ENCODE measurements at places on chromosomes 3 and 15. TPM values are rescaled to one million over a fixed set of nuclear protein-coding genes. Genes with fewer than 3 reads are reported as not detected.

- DNase-seq = no peak
These were observed 33.3 kb upstream of the RPN1 start for GRCh38 chr3:128683957-128684356.

Gene CFAP100
- not detected for total RNA-seq

GRCh38 chr15:35926007-35926380 lies 380.0 kb upstream of the DPH6 start:
- DNase-seq = no peak

GRCh38 chr15:66591322-66591862 lies 25.6 kb upstream of the LCTL start:
- no peak for DNase-seq

GRCh38 chr15:50135031-50135551 lies 16.1 kb upstream of the ATP8B4 start:
- no peak for DNase-seq

DNA sequence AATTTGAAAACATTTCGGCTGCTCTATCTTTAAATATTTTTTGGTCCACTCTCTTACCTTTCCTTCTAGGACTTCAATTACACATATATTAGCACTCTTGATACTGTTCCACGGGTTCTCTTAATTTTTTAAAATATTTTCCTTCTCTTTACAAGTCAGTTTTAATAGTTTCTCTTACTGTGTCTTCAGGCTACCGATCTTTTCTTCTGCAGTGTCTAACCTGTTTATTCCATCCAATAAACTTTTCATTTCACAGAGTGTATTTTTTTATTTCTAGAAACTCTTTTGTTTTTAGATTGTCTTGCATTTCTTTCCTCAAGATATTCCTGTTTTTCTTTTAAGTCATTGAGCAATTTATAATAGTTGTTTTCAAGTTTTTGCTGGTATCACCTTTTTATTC lies 27.7 kb downstream of the TCF12 start:
- DNase-seq = no peak

DNA sequence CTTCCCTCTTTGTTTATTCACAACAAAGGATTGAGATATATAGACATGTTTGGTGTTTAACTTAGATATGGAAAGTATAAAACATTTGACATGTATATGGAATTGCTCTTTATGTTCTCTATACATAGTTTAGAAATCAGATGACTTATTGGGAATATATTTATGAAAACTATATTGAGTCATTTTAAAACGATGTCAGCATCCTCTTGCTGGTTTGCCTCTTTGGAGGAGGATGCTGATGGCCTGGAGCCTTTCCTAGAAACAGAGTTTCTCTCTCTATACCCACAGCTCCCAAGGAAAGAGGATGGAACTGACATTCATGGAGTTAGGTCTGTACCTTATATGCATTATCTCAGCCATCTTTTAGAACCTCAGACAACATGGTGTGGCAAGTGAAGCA lies 40.3 kb downstream of the ZBTB38 start:
- DNase-seq = no peak

Gene SLC24A5
- not detected for total RNA-seq

GRCh38 chr3:134970895-134971294 lies 175.8 kb downstream of the EPHB1 start:
- no peak for DNase-seq

- DNase-seq = no peak
These were observed 353.4 kb downstream of the RORA start for GRCh38 chr15:60875681-60876080.

DNA sequence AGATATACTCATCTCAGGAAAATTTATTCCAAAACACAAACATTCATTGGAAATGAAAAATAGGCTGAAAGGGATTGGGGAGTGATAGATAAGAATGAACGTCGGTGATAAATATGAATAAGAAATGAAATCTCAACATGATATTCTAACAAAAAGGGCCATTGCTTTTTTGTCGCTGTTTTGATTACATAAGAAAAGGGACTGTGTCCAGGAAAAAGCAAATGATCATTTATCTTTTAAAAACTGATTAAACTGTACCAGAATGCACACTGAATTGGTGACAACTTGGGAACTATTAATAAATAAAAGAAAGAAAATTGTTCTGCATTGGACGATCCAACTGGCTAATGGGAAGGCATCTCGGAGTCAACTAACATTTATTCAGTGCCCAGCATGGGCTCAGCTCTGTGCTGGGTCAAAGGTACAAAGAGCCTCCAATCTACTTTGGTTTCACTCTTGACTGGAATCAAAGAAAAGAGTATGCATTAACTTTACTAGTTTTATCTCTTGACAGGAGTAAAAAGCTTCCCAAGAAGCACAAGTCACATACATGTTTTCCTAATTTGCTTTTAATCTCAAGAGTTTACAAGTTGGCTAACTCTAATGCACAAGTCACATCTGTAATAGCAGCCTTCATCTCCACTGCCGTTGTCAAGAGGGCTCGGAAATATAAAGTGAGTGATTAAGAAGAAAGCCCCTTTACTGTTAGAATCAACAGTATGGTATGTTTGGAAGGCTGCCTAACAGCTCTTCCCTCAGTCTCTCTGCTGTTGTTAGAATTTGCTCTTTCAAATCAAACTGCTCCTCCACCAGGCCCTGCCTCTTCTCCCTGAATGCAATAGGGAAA lies 280.0 kb downstream of the IGSF11 start:
- no peak for DNase-seq

Gene CFAP91
- 0.17 TPM for total RNA-seq

DNA sequence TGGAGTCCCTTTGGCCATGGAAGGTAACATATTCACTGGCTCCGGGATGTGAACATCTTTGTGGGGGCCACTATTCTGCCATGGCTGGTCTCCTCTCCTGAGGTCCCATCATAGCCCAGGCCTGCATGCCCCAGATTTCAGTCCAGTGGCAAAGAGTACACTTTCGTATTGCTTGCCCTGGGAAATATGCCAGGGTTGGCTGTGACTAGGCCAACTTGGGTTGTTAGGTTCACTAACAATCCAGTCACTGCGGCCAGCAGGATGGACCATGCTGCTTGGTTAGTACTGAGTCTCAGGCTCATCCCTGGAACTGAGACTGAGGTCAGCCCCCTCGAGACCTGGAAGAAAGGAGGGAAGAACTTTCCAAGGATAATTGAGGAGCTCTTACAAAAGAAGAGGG lies 9.8 kb upstream of the EEFSEC start:
- DNase-seq = no peak

DNA sequence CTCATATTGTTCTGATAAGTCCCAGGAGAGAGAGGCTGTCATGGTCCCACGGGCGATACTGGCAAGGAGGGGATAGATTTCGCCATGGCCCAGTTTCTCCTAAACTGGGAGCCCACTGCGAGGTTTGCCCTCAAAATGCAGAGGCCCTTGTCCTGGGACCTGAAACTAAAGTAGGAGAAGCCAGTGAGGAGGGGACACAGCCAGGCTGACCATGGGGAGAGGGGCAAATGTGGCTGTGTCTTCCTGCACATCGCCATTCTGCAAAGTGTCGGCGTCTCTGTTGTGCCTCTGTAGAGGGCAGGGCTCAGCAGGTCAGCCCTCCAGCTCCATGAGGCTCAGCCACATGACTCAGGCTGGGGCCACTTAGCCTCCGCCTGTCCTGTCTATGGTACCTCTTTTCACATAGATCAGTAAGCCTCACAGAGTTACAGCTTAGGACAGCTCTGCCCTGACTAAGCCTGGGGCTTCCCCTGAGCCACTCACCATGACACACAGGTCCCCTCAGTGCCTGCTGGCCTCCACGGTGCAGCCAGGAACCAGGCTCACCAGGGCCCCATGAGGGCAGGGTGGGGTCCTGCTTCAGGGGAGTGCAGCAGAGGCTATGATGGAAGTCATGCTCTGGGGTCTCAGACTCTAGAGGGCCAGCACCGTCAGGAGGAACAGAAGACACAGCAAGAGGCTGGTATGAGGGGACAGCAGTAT lies 28.6 kb upstream of the PLXNA1 start:
- no peak for DNase-seq

Gene GP5
- not detected for total RNA-seq

DNA sequence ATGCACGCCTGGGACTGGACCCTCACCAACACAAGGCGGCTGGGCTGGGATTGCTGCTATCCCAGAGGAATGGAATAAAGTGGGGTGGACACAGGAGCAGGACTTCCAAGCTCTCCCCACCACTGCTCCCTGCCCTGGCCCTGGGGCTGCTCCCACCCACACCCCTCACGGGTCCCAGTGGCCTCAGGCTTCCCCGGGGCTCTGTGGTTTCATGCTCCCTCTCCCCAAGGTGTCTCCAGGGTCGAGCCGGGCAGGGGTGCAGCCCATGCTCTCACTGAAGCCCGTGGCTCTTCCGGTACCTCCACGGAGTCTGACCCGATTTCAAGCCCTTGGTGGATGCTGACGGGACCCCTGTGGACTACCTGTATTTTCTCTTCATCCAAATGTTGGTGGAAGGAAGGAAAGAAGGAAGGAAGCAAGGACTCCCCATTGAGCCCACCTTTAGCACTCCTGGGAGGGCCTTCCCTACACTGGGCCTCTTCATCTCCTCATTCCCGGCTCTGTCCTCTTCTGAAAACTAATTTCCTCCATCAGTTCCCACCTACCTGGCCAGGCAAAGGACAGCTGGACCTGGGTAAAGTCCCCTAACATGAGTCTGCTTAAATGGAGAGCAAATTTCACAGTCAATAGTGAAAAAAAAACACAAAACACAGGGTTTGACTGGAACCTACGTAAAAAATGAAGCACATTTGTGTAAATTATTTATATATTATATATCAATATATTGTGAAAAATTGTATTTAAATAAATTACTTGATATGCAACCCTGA lies 44.0 kb upstream of the PCSK6 start:
- DNase-seq = no peak

DNA sequence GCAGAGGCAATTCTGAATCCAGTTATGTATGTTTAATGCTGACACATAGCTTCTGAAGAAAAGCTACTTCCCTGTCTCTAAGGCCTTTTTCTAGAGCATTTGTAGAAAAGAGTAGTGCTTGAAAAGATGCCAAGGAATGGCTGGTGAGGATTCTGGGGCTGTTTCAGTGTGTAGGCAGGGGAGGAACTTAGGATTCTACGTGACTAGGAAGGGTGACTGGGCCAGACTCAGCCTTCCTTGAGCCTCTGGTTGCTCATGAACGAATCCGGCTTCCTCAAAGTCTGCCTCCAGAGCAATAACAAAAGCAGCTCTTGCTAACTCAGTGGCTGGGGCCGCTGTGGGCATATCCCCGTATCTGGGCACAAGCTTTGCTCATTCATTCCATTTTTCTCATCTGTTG lies 104.8 kb upstream of the WNT5A start:
- DNase-seq = no peak

Gene CCR2
- total RNA-seq = not detected

Gene CA12
- total RNA-seq = 24.2 TPM

DNA sequence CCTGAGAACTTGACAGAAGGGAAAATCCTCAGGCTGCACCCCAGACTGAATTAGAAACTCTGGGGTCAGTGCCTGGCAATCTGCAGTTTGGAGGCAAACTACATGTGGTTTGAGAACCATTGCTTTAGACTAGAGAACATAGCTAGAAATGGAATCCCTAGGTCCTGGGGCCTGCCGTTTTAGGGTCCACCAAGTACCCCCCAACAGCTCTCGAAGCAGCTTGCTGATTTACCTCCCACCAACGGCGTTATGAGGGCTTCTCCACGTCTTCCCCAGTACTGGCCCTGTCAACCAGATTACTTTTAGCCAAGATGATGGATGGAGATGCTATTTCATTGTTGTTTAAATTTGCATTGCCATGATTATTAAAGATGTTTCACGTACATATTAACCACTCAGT lies 272.5 kb downstream of the XXYLT1 start:
- no peak for DNase-seq
